SW 1271 (cell line): ENCODE measurements at places on chromosomes 11 and 22.

- DNase-seq = no peak
Measured at GRCh38 chr11:36452236-36452940, 57.7 kb downstream of the TRAF6 start.

DNA sequence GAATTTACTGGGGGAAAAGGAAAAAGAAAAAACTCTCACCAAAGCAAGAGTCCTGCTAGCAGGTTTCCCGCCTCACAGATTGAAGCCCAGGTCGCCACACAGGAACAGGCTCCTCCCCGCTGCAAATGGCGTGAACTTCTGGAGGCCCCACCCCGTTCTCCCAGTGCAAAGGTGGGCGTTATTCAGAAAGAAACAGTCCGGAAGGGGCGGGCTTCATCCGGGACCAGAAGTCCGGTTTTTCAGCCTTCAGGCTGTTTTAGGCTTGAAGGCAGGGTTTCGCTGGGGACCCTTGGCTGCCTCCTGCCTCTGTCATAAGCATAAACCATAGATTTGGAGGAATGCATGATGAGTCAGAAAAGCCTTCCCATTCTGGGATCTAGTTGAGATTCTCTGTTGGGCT is 148.3 kb upstream of the POU2AF2 start:
- DNase-seq = no peak

DNA sequence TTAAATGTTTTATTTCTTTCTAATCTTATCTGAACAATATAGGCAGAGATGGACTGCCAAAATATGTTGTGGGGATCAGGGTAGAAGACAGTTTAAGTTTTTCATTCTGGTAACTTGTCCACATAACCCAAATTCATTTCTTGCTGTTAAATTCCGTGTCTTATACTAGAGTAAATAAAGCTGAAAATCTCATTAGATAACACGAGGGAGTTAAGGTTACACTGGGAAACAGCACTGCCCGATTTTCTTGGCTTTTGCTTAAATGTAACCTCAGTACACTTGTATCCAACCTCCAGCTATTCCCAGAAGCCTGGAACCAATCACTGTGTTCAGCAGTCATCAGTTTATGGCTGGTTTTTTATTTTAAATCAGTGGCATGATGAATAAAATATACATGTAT is 48.2 kb downstream of the MICAL3 start:
- no peak for DNase-seq

DNA sequence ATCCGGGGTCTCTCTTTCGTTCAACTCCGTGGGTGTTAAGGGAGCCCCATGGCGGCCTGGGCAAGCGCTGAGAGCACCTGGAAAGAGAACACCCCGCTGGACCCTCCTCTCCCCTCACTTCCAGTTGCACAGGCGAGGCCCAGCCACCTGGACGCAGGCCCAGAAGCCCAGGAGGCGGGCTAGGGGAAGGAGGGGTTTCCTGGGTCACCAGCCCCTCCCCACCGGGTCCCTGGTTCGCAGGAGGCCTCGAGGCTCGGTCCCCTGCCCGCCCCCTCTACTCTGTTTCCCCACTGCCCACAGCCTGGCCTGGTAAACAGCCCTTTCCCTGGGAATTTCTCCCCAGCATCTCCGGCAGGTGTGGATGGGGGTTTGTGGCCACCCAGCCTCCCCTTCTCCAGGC is 8.5 kb upstream of the NFAM1 start:
- DNase-seq = no peak

- peak; percentile 16 for DNase-seq
Measured at GRCh38 chr11:9568854-9569587, 4.4 kb upstream of the WEE1 start.

DNA sequence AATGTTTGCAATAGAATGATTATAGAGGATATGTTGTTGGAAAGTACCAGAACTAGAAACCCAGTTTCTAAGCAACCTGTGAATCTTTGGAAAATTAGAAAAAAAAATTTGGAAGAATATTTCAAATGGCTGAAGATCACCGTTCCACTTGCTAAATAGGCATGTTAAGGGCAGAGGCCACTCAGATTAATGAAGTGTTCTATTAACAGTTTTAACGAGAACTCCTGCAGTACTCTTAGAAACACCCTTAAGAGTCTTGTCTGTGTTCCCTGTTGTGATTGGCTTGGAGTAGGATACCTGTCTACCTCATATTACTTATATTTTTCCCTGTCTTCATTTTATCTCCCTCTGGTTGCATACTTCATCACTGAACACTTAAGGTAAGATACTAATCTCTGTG is 4.6 kb downstream of the C11orf54 start:
- no peak for DNase-seq

DNA sequence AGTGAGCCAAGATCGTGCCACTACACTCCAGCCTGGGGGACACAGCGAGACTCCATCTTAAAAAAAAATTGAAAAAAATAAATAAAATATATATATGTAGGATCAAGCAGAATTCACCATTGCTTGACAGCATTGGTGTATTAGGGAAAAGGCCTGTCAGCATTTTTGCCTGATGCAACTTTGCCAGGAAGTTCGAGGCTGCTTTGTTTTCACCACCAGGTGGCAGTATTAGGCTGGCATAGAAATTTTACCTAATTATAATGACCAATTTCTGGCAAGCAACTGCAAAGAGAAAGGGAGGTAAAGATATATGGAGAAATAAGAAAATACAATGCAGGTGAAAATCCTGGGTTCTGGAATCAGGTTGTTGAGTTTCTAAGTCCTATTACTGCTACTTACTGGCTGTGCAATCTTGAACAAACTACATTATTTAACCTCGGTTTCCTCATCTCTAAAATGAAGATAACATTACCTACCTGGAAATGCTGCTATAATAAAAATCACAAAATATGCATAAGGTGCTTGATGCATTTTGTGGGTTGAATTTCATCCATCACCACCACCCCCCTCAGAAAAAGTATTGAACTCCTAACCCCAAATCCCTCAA is 24.7 kb downstream of the LAYN start:
- peak; percentile 82 for DNase-seq

DNA sequence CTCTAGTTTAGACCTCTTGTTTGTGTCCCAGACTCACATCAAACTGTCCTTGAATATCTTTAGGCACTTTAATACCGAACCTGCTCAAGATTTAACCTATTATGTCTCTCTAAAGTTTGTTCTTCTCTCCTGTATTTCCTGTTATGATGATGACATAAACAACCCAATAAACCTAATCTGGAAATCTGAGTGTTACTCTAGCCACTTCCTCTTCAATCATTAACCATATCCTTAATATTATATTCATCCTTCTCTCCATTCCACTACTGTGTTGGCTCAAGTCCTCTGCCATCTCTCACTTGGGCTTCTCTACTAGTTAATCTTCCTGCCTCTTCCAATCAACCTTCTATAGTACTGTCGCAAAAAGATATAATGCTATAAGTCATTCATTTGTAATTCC is 36.0 kb downstream of the COPB1 start:
- no peak for DNase-seq
